Skin of body (tissue), 3 donors: ENCODE measurements at places on chromosomes 6 and 20. TPM values are rescaled to one million over a fixed set of nuclear protein-coding genes. Genes with fewer than 3 reads are reported as not detected.

PHIP gene
- total RNA-seq, result 51.5 TPM

NELFCD gene
- total RNA-seq, result 62.0 TPM

EPB41L1 gene
- 18.1 TPM for total RNA-seq

- no peak for DNase-seq
Measured at GRCh38 chr6:31717499-31718222, 2.5 kb downstream of the LY6G6D start.

- no peak for DNase-seq
Measured at GRCh38 chr6:121865811-121866210, 430.4 kb downstream of the GJA1 start.

DNA sequence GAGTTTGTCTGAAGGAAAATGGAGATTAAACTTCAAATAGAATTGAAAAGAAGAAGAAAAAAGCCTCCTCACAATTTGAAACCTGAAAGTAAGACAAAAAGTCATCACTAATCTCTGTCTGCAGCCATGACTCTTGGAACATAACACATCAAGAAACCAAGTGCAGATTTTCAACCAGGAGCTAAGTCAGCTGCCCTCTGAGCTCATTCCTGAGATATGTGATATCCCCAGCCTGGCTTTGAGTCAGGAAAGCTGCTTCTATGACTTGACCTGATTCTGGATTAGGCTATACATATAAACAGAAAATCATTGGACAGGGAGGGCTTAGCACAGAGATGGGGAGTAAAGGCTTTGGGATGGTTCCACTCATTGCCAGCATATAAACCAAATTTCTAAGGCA is 891.4 kb downstream of the TFAP2A start:
- no peak for DNase-seq

DNA sequence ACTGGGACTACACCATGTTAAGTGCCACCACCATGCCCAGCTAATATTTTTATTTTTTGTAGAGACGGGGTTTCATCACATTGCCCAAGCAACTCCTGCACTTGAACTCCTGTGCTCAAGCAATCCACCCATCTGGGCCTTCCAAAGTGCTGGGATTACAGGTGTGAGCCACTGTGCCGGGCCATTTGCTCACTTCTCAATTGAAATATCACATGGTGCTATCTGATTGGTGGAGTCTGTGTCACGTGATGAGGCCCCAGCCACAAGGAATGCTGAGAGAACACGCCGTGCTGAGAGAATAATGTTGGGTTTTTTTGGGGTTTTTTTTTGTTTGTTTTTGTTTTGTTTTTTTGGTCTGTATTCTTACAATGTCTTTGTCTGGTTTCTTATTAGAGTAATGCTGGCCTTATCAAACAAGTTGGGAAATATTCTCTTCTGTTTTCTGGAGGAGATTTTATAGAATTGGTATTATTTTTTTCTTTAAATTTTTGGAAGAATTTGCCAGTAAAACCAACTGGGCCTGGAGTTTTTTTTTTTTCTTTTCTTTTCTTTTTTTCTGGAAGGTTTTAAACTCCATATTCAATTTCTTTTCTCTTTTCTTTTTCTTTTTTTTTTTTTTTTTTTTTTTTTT is 183.2 kb upstream of the KCNG1 start:
- DNase-seq, result no peak

DNA sequence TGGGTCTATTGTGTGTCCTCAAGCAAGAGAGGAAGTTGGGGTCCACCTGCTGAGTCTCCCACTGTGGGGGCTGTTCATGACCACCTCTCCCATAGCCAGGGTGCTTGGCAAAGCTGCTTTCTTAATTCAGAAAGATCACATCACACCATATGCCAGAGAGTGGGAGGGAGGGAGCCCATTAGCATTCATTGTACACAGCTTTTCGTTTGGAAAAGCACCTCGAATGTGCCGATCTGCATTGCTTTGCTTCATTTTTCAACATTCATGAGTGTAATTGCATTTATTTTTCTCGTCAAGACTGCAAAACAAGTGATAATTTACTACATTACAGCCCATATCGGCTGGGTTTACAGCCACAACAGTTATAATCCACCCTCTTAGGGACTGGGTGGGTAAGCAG is 327.3 kb downstream of the PTPRT start:
- DNase-seq, result no peak

- DNase-seq, result no peak
Measured at GRCh38 chr6:125598422-125598821, 151.0 kb upstream of the HEY2 start.

DNA sequence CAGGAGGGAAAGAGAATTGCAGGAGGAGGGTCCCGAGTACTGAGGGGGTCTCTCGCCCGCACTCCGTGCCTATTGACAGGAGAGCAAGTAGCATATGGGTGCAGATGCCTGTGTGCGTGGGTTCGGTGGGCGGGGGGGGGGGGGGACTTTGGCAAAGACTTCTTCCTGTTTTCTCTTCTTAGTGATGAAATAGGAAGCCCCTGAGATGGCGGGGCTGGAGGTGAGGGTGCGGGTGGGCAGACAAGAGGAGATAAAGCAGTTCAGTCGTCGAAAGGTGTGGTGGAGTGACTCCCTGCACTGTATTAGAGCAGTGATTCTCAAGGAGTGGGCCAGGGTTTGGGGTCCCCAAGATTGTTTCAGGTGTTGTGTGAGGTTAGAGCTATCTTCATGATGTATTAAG is 3.7 kb downstream of the NAA20 start:
- no peak for DNase-seq

DNA sequence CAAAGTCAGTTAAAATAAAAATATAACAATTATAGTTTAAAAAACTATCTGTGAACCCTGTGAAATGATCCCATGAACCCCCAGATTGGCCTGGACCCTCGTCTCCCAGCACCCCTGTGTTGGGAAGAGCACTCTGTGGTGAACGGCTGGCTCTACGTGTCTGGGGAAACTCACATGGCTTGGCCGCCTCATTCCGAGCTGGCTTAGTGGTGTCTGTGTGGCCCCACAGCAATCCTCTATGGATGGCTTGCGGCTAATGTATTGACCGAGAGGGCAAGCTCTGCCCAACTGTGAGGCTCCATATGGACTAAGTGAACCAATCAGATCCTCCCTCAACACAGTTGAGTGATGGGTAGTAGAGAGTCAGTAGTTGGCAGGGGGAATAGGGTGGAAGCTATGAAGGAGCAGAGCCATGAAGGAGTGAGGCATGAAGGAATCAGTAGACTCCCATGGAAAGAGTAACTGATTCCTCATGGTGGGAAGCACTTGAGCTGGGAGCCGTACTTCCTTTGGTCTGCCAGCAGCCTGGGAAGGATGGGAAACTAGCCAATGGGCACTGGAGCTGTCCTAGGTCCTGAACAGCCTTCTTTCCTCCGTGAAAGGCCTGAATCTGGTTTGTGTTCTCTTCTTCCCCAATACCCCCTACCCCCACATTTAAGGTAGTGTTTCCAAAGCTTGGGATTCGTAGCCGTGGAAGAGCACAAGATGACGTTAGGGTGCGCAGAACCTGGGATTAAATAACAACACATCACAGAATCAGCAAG is 21.6 kb upstream of the ZNF831 start:
- no peak for DNase-seq

PRL gene
- total RNA-seq, result 0.39 TPM

MUCL3 gene
- not detected for total RNA-seq

PPIL4 gene
- total RNA-seq, result 38.0 TPM

SMIM26 gene
- total RNA-seq, result 79.3 TPM

TMEM217 gene
- total RNA-seq, result 1.3 TPM

CGA gene
- total RNA-seq, result 32.0 TPM

- DNase-seq, result no peak
Measured at GRCh38 chr6:125174626-125175025, 21.1 kb downstream of the TPD52L1 start.

BPIFB1 gene
- total RNA-seq, result not detected

DNA sequence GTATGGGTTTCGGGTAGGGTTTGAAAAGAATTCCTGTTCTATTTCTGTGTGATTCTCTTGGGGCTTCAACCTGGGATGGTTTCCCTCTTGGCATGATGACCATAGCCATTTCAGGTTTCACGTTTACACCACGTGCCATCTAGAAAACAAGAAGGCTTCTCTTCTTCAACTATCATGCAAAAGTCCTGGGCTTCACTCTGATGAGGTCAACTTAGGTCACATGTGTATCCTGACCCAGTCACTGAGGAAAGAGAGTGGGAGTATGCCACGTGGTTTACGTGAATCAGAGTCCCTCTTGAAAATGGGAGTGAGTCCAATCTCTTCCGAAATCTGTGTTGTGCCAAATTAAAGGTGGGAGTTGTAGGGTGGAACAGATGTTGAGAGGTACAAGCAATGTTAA is 141.3 kb upstream of the INSM1 start:
- DNase-seq, result no peak

- no peak for DNase-seq
Measured at GRCh38 chr20:33584976-33585375, 77.2 kb upstream of the C20orf144 start.

DNA sequence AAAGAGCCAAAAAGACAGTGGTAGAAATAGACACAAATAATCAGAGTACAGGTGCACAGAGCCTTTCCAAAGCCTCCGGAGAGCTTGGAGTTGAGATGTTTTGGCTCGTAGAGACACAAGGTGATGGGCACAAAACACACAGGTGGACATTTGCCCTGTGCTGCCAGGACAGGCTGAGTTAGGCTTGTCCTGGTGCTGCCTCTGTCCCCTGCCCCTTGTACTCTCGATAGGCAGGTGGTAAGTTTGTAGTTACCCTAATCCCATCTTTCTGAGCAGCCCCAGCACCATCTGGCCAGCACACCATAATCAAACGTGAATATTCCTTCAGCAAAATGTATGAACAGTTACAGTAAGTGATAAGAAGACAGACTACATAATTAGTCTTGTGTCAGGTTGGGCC is 95.5 kb downstream of the FOXC1 start:
- DNase-seq, result no peak

LZTS3 gene
- total RNA-seq, result 2.7 TPM

CCN6 gene
- 0.39 TPM for total RNA-seq

DNA sequence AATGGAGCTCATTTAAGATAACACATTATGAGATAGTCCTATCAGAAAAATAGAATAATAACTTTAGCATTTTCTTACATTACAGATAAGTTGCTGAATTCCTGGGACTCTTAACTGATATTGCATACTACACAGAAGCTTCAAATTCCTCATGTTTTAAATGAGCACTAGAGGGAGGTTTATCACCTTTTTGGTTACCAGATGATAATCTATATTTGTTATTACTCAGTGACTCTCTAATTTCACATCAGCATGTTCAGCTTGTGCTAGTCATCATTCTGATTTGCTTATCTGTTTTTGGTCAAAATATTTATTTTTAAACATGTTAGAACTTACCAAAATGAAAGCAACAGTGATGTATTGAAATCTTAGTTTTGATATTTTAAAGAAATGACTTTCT is 20.5 kb upstream of the GJA10 start:
- no peak for DNase-seq

LSM2 gene
- total RNA-seq, result 21.0 TPM

ELOVL2 gene
- 0.59 TPM for total RNA-seq

- no peak for DNase-seq
Measured at GRCh38 chr6:89244241-89244985, 27.3 kb upstream of the GABRR1 start.

CDH26 gene
- total RNA-seq, result 6.5 TPM

- no peak for DNase-seq
Measured at GRCh38 chr20:44448753-44449546, 26.7 kb upstream of the TTPAL start.

- no peak for DNase-seq
Measured at GRCh38 chr20:42954951-42955350, 234.8 kb downstream of the PTPRT start.

DNA sequence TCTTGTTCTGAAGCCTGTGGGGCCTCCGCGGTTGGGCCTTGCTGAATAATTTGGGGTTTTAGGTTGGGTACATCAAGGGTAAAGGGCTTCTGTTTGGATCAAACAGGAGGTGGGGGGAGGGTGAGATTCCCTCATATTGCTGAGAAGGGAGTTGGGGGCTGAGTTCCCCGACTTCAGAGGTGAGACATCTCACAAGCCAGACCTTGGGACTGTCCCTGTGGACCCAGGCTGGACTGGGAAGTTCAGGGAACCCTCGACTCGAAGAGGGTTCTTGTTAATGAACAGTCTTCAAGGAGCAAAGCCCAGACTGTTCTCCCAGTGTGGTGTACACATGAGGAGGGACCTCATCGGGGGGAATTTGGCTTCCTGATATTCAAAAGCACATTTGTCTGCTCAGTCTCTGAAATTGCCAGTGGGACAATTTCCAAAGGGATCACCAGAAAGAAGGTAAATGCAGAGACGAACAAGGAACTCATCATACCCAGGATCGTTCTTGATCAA is 118.5 kb downstream of the SYCP2 start:
- no peak for DNase-seq

DNA sequence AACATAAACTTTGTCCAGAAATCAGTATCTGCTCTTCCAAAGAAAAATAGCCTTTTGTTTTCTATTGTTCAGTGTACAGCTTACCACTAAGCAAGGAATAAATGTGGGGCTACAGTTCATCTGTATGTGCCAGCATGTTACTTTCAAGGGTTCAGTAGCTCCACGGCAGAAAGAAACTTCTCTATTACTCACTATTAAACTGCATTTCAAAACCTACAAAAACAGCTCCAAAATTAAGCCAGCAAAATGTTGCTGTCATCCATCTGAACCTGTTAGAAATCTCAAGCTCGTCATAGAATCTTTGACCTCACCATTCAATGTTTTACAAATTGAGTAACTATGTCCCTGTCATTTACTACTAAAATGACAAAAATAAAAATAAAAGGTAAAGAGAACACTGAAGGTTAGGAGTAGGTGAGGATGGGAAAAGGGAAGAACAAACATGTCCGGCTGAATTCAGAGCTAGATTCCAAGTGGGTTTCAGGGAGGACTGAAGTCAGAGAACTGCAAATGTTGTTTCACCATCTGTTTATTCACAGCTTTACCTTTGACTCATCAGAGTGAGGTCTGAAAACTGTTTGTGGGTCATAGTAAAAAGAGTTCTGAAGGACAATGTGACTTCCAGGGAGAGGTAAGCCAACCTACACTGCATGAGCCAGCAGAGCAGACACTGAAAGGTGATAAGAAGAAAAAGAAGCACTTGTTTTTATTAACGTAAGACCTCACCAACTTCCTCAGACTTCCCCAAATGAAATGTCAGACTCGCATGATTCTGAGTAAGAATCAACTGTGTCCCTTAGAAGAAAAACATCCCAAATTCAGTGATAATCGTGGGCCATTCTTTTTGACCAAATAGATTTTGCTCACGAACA is 62.0 kb downstream of the ATXN1 start:
- no peak for DNase-seq

DNA sequence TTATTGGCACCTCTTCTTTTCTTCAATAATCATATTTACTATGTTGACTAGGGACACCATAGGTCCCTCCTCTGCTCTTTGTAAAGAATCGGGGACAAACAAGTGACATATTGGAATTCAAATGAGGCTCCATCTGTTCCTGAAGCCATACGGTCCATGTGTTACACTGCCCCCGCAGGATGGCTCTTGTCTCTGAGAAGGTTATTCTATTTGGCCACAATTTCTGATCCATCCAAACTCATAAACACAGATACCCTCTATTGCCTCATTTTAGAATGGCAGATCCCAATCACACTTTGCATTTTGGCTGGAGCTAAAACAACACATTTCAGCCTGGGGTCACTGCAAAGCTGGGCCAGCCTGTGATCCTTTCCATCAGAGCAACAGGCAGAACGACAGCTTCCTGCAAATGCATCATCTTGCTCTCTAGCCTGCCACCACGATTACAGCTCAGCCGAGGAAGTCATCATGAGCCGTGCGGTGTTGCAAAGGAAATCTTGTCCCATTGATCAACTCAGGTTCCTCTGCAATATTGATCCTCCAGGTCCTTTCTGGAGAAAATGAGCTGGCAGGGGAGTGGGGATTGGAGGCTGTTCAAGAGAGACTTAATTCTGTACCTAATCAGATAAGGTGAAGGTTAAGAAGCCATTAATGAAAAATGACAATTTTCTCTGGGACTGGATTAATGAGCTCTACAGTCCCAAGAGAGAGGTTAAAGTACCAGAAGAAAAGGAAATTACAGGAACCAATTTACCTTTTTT is 73.1 kb downstream of the AGPAT4 start:
- no peak for DNase-seq
